ENCODE measurements at places on chromosomes 16 and 17. TPM values are rescaled to one million over a fixed set of nuclear protein-coding genes. Genes with fewer than 3 reads are reported as not detected.

Gene ITGB4
- polyA plus RNA-seq: 0.48 TPM

Gene ABCA6
- polyA plus RNA-seq: 0.80 TPM

Gene EVPLL
- polyA plus RNA-seq: not detected

Gene CD300H
- polyA plus RNA-seq: 0.61 TPM

Gene DNASE1L2
- not detected for polyA plus RNA-seq

Gene FBXO47
- not detected for polyA plus RNA-seq

Gene KCNG4
- not detected for polyA plus RNA-seq

Gene CRISPLD2
- not detected for polyA plus RNA-seq

Gene ZNF597
- polyA plus RNA-seq: 1.0 TPM

Gene ANKS4B
- polyA plus RNA-seq: not detected

Gene MT1B
- polyA plus RNA-seq: not detected

Gene FBXW10
- polyA plus RNA-seq: not detected

All from IgD-negative memory B cell (primary cell).